ENCODE measurements at places on chromosomes 5 and 9. TPM values are rescaled to one million over a fixed set of nuclear protein-coding genes. Genes with fewer than 3 reads are reported as not detected.

The SLC34A3 gene
- not detected for polyA plus RNA-seq

The CTSL gene
- polyA plus RNA-seq, result not detected

The PCDHAC2 gene
- not detected for polyA plus RNA-seq

The SNCAIP gene
- not detected for polyA plus RNA-seq

The STC2 gene
- not detected for polyA plus RNA-seq

The NTRK2 gene
- not detected for polyA plus RNA-seq

The SV2C gene
- polyA plus RNA-seq, result not detected

The PCDHA9 gene
- not detected for polyA plus RNA-seq

The PCDHGA6 gene
- polyA plus RNA-seq, result 0.05 TPM

The CCDC69 gene
- 79.8 TPM for polyA plus RNA-seq

The LMX1B gene
- not detected for polyA plus RNA-seq

The HIGD2A gene
- polyA plus RNA-seq, result 250 TPM

The DAB2 gene
- polyA plus RNA-seq, result 0.26 TPM

GRCh38 chr9:12956805-12957204 is 182.0 kb downstream of the LURAP1L start:
- no peak for DNase-seq

DNA sequence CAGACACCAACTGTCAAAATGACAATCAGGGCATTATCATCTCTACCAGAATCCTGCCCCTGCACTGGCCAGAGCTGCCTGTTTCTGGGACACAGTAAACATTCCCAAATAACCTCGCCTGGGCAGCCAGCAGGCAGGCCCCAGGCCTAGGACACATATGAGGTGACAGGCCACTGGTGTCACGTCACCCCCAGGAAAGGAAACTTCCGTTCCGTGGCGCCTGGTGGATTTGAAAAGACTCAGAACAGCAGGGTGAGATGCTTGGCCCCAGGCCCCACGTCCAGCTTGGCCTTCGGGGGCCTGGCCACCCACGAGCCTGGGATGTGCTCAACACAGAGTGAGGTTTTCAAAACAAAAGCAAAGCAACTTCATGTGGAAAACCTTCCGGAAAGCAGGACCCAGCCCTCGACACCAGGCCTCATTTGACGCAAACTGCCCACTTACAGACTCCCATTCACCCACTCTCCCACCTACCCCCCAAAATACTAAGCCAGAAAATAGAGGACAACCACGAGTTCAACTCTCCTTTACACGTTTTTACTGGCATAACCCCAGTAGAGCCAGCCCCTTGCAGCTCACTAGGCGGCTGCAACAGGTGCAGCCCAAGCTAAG is 1.2 kb downstream of the SEMA4D start:
- peak; percentile 50 for DNase-seq

DNA sequence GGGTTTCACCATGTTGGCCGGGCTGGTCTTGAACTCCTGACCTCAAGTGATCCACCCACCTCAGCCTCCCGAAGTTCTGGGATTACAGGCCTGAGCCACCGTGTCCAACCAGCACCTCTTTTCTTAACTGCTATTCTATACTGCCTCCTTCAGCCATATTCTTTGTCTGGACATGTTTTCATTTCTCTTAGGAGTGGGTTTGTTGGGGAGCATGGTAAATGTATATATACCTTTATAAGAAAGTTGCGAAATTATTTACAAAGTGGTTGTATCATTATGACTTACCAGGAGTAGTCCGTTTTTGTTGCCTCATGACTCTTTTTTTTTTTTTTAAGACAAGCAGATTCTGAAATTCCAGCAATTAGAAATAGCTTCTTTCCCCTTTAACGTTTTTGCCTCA is 38.7 kb downstream of the CDC42SE2 start:
- DNase-seq, result no peak

DNA sequence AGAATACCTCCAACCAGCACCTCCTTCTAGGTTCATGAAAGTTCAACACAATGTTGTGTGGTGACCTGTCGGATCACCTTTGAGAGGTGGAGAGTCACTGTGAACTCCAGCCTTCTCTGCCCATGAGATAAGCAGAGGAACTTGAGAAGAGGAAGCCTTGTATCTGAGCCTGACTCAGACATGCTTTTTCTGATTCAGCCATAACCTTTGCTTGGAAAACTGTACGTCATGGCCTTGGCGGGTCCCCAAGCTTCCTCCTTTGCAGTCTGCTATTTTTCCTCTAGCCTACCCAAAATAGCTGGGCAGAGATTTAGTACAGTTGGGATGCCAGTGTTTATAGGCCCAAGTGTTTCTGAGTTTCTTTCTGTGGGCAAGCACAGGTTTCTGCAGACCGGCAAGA is 274.7 kb downstream of the CETN3 start:
- no peak for DNase-seq

DNA sequence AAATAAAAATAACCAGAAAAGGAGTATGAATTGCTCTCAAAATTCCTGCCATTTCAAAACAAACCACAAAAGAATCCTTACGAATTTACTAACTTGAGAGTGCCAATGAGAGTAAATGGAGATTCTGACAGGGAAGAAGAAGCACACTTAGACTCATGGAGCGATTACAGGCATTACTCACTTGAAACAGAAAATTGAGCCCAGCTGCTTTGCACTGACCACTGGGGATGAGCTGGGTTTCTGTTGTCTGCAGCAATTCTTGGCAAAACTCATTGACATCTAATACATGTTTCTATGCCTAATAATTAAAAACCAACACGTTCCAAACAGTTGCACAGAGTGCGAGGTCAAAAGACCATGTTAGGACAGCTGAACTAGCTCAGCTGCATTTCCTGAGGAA is 731.6 kb downstream of the DNAH5 start:
- no peak for DNase-seq

DNA sequence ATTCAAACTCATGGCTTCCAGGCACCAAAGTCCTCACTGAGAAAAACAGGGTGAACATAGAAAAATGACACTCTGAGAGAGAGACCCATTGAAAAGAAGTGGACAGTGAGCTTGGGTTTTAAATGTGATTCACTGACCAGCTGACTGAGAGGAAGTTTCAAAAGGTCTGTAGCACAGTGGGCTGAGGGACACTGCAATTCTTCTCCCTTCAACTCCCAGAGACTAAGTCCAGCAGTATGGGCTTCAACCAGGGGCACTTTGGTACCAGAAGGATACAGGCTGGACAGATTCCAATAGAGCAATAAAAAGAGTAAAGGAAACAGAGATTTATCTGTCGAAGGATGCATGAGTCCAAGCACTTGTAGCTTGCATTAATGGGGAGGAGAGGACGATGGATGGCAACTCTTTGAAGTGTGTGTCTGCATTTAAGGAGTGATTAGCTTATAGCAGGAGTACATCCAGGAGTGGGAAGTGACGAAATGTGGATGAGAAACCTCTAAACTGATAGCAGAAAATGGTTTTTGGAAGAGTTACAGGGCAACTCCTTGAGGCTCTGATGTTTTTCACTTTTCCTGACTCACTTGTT is 117.0 kb upstream of the ANKRD55 start:
- no peak for DNase-seq

- DNase-seq, result no peak
Measured at GRCh38 chr5:3878267-3878666, 282.6 kb downstream of the IRX1 start.

- DNase-seq, result no peak
Measured at GRCh38 chr5:95070453-95070852, 214.4 kb downstream of the MCTP1 start.

DNA sequence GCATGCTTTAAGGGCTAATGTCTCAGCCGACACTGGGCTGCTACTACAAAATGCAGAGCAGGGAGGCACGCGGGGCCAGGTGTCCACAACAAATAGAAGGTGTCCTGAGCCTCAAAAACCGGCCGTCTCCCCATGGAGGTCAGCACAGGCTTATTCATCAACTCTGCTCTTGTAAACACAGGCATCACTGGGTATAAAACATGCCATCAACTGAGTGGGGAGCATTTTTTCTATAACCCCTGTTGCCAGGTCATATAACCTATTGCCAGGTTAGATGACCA is 271.6 kb downstream of the AUH start:
- no peak for DNase-seq

GRCh38 chr5:34728236-34728635 is 72.1 kb downstream of the RAI14 start:
- no peak for DNase-seq

- DNase-seq, result no peak
Measured at GRCh38 chr9:34428325-34428958, 29.9 kb downstream of the FAM219A start.

DNA sequence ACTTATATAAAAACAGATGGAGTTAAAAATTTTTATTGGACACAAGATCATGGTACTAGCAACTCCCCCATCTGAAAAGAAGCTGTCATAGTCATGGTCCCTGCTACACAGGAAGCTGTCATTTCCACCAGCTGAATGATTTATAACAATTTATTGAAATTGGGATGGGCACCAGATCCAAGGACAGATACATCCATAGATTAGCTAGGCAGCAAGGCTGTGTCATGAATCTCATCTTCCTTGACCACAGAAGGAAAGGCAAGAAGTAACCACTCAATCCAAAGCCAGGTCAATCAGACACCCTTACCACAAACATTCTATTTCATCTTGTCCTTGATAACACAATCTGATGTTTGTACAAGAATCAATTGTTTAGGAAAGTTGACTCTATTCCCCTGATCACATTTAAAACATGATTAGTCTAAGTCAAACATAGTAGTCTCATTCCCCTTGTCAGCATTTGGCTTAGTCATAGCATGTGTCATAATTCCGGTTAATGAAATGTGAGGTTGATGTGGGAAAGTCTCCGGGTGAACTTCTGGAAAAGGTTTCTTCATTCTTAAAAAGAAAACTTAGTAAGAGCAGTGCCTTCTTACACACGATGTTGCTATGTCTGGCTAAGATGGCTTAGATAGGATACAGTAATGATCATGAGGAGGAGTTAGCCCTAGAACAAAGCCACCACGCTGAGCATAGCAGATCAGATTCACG is 462.6 kb upstream of the PAPPA start:
- DNase-seq, result no peak

DNA sequence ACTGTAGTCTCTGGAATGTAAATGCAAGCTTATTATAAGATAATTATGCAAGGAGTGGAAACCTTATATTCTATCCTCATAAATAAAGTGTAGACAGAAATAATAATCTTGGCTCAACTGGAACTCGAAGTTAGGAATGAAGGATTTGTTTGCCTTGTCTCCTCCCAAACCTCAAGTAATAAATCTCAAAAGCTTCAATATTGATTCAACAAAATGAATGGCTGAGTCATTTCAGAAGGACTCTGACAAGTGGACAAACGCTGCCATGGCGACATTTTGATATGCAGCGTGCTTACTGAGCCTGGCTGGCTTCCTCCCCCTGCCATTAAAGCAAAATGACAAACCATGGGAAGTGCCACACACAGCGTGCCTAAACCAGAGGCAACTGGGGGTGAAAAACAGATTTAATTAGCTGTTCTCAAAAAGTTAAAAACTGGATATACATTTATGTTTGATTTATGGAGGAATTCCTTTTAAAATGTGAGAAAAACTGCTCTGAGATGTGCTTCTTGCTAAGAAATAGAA is 10.5 kb upstream of the ADGRV1 start:
- no peak for DNase-seq

DNA sequence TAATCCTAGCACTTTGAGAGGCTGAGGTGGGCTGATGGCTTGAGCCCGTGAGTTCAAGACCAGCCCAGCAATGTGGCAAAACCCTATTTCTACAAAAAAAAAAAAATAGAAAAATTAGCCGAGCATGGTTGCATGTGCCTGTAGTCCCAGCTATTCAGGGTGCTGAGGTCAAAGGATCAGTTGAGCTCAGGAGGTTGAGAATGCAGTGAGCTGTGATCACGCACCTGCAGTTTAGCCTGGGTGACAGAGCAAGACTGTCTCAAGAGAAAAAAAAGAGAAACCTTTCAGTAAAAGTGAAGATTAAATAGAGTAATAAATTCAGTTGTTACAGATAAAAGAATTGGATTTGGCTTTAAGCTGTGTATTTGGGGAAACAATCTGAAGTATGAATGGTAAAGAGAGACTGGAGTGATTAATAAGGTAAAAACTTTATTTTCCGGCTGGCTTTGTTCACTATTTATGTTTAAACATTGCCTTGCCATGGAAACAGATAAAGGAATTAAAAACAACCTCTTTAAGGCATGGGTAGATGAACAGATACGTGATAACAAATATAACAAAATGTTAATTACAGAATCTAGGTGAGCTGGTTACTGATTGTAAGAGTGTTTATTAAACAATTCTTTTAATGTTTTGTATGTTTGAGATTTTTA is 56.0 kb upstream of the PCAT7 start:
- DNase-seq, result no peak

DNA sequence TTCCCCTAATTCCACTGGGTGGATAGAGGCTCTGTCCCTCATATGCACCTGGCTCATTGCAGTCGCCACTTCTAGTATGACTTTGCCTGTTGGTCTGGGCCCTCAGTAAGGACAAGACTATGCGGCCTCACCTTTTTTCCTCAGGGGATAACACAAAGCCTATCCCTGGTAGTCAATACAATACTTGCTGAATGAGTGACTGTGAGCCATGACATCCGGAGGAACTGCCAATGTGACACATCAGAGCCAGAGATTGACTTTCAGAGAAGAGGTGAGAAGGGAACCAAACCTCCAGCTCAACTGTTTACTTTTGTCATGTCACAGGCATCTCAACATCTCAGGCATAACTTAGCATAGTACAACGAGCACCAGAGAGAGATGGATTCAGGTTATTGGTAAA is 371.3 kb downstream of the DMRT2 start:
- no peak for DNase-seq

- DNase-seq, result no peak
Measured at GRCh38 chr9:209143-209758, 5.4 kb upstream of the DOCK8 start.

- DNase-seq, result no peak
Measured at GRCh38 chr5:142466195-142466971, 141.6 kb upstream of the SPRY4 start.

- DNase-seq, result peak; percentile 90
Measured at GRCh38 chr5:151447174-151448037, at the start of gene SLC36A1. Gene SLC36A1, plus strand, starts transcription at chr5:151447603. Its CDS starts 11,190 bp downstream, at chr5:151458793.

Data from naive thymus-derived CD8-positive, alpha-beta T cell (primary cell).